DMS 273 treated with DMSO at 0.1 percent for 48 hours (cell line): ENCODE measurements at places on chromosomes 2 and 18.

GRCh38 chr2:9336241-9336575 is 87.1 kb downstream of the ITGB1BP1 start:
- DNase-seq, result peak; percentile 91

DNA sequence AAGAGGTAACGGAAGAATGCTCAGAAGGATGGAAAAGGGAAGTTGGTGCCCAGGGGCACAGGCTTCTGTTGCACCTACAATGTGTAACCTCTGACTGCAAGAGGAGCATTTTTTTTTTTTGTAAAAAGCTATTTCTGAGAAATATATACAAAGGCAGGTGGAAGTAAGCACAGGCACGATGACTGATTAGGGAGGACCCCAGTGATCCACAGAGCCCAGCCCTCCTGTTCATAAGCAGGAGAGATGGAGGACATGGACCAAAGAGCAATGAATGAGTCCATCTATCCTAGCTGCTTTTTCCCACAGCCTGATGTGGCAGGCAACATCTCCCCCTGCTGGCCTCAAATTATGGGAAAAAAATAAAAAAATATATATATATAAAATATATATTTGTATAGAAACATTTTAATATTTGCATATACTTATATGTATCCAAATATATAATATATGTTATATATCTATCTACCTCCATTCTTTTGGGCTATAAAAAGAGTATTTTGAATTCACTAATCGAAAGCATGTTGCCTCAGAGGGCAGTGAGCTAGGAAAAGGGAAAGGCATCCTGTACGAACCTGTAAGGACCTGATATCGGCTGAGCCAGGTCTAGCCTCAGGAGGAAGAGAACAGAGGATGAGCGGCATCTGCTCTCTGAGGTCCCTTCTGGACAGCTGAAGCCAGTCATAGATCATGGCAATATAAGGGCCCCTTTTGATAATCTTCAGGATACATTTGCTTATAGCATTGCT is 166.0 kb upstream of the STK17B start:
- no peak for DNase-seq

DNA sequence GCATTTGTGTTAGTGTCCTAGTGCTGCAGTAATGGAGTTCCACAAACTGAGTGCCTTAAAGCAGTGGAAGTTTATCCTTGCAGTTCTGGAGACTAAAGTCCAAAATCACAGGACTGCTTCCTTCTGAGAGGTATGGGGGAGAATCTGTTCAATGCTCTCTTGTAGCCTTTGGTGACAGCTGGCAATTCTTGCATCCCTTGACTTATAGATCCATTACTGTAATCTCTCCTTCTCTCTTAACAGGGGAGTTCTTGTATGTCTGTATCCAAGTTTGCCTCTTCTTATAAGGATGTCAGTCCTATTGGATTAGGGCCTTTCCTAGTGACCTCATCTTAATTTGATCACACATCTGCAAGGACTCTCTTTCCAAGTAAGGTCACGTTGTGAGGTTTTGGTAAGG is 69.9 kb downstream of the XRCC5 start:
- DNase-seq, result no peak

DNA sequence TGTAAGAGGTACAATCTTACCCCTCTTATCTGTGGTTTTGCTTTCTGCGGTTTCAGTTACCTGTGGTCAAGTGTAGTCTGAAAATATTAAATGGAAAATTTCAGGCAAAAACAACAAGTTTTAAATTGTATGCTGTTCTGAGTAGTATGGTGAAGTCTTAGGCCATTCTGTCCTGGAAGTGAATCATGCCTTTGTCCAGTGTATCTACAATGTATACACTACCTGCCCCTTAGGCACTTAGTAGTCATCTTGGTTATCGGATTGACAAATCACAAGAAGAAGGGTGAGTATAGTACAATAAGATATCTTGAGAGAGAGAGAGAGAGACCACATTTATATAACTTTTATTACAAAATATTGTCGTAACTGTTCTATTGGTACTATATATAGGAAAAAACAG is 43.5 kb downstream of the RAB3GAP1 start:
- no peak for DNase-seq

DNA sequence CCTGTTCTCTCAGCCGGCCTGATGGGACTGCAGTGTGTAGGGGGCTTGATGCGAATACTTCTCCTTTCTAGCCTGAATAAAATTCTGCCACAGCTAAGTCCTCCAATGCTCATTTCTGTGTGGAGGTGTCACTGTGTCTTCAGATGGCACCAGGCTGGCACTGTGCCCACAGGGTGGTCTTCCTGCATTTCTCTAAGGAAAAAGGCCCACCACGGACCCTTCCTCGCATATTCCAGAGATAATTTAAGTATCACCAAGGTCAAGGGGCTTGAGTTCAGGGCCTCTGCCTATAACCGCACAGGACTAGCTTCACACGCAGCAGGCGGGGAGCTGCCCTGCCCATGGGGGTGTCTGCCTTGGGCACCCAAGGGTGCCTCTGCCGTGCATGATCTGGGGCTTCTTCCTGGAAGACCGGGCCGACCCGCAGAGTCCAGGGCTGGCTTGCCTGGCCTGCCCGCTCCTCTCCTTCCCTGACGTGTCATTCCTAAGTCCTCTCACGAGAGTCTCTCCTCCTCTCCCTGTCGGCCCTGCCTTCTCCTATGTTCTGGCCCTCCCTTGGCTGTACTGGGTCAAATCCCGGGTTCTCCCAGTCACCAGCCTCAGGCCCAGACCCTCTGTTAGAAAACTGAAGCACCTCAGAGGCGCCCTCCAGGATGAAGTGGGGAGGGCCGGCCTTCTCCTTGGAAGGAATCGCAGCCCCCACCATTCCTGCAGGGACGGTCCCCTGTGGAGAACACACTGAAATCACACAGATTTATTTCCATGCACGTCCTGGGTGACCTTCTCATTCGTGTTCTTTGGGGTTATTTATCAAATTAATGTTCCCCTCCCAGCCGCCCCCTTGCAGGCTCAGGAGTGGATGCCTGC is 48.9 kb upstream of the PXDN start:
- no peak for DNase-seq

DNA sequence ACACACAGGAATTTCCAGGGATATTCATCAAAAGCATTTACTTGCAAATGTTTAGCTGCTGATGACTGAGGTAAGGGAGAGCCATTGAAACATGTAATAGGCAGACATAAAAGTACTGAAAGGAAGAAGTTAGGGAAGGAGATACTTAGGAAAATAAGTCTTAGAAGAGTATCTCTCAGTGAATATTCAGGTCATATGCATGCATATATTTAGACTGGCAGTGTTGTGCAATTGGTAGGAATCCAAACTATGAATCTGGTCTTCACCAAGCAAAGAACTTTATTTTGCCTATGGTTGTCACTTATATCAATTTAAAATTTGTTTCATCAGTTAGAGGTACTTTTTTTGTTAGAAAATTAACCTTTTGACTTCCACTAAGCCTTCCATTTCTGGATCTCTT is 1490.7 kb downstream of the SUCLG1 start:
- DNase-seq, result no peak

DNA sequence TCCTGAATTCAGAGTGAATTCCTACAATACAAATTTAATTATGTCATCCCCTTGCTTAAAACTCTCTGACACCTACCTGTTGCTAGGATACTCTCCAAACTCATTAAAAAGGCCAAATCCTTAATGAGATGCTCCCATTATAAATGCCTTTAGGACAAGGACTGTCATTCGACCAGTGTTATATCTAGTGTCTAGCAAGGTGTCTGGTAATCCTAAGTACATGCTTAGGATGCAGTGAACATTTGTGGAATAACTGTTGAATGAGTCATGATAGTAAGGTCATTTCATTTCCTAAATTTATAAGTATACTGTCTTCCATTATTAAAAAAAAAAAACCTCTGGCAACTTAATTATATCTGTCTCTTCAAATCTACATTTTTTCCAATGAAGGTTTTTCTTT is 588.9 kb upstream of the NRXN1 start:
- no peak for DNase-seq

GRCh38 chr2:173544641-173545363 is 190.1 kb downstream of the CDCA7 start:
- DNase-seq, result no peak

- no peak for DNase-seq
Measured at GRCh38 chr2:166573391-166573790, 79.3 kb upstream of the SCN7A start.

DNA sequence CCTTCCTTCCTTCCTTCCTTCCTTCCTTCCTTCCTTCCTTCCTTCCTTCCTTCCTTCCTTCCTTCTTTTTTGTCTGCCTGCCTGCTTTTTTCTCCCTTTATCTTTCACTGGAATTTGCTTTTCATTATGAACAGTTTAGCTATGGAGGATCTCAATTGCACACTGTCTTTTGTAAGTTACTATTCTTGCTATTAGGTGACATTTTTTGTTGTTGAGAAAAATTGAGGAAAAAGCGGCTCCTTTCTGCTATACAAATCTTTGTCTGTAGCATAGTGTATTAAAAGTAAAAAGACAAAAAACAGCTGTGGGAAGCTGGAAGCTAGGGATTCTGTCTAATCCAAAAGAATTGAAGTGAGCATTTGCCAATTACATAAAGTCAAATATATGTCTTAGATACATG is 448.7 kb downstream of the DCDC2C start:
- DNase-seq, result no peak

GRCh38 chr18:77079954-77080682 is 52.5 kb downstream of the MBP start:
- DNase-seq, result no peak

GRCh38 chr2:113134717-113135116 is 7.3 kb downstream of the IL1RN start:
- no peak for DNase-seq

- no peak for DNase-seq
Measured at GRCh38 chr2:13109516-13109915, 392.8 kb downstream of the TRIB2 start.

DNA sequence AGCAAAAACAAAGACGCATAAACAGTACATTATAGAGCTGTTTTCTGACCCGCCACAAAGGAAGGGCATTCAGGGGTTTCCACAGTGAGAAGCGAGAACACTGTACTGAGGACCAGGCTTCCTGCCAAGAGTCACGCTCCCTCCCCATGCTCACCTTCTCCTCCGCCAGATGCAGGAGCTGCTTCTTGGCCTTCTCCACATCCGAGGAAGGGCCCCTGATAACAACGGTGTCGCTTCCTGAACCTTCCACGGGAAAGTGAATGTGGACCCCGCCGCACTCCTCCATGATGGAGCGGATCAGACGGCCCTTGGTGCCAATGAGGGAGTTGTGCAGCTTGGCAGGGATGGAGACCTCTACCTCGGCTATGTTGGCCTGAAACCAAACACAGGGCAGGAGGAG is 53.8 kb downstream of the ANO7 start:
- DNase-seq, result no peak
